Fibroblast of skin of back (primary cell): ENCODE measurements at places on chromosomes 13 and 19.

DNA sequence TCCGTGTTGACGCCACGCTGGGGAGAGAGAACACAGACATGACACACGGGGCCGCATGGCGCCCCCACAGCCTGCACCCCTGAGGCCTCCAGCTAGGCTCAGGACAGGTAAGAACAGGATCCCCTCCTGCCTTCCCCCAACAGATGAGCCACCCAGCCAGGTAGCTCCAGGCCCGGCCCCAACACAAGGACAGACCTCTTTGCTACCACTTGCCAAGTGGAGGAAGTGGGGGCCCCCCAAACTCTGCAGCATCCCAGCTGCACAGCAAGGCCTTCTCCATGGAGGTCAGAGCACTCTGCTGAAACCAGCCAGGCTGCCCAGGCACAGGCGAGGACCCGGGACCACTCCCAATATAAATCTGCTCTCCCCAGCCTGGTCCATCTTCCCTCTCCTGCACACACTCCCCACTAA is 31.5 kb downstream of the PEPD start:
- DNase-seq, result no peak

DNA sequence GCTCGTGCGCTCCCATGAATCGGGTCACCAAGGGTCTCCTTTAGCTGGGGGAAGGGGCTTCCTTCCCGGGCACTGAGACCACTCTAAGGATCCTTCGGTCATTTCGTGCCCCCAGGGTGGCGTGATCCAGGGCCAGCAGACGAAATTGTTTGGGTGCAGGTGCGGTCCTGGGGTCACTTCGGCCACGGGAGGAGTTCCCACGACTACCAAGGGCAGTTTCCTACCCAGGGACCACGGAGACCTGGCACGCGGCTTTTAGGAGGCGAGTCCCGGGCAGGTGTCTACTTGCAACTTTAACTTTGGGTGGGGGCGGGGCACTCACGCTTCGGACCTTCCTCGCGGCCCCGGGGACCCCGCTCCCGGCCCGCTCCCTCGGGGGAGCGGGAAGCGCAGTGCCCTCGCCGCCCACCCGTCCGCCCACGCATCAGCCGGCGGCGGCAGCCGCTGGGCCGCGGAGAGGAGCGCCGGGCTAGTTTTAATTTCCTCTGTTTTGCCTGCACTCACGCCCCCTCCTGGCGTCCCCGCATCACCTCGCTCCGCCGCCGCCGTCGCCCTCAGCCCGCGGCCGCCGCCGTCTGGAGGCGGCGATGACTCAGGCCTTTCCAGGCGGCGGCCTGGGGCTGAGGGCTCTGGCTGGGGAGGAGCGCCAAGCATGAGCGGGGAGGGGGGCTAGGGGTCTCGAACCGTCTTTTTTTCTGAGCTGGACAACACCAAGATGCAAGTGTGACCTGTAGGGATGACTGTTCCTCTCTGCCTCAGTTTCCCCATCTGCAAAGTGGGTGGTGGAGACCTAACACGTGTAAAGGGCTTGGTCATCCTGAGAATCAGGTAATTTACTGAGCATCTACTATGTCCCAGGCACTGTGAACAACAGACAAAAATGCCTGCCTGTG is 21.8 kb downstream of the OLFM2 start:
- DNase-seq, result peak; percentile 89

GRCh38 chr13:91151921-91152320 is 195.6 kb upstream of the MIR17HG start:
- DNase-seq, result no peak

- DNase-seq, result no peak
Observed at GRCh38 chr19:46608581-46609345, 7.6 kb downstream of the CALM3 start.

- DNase-seq, result peak; percentile 80
Observed at GRCh38 chr19:48290401-48290770, 20.5 kb downstream of the ZNF114 start.

- peak; percentile 69 for DNase-seq
Observed at GRCh38 chr13:42073683-42074082, 25.2 kb downstream of the DGKH start.

GRCh38 chr19:47391510-47392223 is 27.7 kb downstream of the MEIS3 start:
- peak; percentile 65 for DNase-seq

DNA sequence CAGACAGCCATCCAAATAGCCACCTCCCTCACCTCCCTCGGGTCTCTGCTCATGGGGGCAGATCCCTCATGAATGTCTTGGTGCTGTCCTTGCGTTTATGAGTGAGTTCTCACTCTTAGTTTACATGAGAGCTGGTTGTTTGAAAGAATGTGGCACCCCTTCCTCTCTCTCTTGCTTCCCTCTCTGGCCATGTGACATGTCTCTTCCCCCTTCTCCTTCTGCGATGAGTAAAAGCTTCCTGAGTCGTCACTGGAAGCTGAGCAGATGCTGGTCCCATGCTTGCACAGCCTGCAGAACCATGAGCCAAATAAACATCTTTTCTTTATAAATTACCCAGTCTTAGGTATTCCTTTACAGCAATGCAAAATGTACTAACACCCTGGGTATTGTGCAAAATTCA is 208.7 kb downstream of the LACC1 start:
- no peak for DNase-seq

- DNase-seq, result peak; percentile 65
Observed at GRCh38 chr19:19105365-19106055, 32.8 kb downstream of the TMEM161A start.

DNA sequence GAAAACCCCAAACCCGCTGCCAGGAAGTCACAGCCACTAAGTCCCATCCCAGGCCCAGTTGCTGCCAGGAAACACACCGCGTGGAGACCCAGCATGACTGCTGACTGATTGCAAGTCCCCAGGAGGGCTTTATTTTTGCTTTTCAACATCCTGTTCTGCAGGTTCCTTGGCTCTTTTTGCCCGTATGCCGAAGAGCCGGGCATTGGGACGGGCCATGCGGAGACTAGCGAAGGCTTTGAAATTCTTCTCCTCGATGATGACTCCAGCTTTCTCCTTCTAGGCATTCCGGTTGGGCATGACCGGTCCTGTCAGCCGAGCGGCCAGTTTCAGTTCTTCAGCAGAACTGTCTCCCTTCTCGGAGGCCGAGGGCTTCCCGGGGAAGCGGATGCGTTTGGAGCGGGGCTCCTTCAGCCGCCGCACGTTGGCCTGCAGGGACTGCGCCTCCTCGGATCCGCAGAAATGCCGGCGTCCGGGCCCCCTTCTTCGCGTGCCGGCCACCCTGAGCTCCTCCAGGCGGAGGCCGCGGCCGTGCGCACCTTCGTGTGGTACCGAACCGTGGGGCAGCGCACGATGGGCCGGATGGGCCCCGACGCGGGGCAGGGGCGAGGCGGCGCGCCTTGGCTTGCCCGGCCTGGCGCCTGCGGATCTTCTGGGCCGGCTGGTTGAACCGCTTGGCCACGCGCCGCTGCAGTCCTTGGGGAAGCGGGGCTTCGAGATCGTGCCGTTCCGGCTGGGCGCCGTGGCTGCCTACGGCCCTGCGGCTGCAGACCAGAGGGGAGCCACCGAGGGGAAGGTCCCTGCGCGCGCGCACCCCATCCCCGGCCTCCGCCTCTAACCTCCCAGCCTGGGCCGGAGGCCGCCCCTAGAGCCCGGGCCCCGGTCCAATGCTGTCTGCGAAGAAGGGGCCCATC is 15.2 kb downstream of the ZSCAN5C start:
- DNase-seq, result peak; percentile 37

DNA sequence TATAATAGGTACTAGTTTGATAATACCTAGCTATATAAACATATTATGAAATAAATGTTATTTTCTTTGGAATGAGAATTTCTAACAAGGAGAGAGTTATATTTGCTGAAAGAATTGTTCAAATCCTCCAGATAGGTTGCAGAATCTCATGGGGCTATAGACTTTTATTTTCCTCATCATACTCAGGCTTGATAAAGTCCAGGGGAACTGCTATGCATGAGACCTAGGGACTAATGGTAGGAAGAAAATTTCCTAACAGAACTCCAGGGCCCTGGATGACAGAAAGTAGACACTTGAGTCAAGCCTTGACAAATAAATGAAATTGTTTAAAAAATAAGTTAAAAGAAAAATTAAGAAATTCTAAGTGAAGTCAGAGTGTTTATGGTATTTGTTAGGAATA is 138.5 kb upstream of the DACH1 start:
- no peak for DNase-seq

DNA sequence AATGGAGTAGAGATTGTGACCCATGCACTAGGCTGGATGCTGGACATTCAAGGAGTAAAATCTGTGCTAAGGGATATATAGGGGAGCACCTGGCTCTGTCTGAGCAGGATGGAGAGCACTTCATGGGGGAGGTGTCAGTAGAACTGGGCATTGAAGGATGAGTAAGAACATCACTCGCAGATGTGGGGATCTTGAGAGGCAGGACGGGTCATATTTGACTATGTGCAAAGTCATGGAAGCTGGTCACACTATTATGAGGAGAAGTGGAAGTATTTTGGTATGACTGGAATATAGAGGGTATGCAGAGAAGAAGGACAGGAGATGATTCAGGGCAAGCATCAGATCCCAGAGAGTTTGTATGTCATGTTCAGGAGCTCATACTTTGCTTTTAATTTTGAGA is 62.9 kb upstream of the PCDH8 start:
- no peak for DNase-seq

- no peak for DNase-seq
Observed at GRCh38 chr13:30804474-30804873, 69.1 kb downstream of the ALOX5AP start.

- DNase-seq, result peak; percentile 50
Observed at GRCh38 chr13:46288570-46289259, 77.0 kb downstream of the LRRC63 start.

DNA sequence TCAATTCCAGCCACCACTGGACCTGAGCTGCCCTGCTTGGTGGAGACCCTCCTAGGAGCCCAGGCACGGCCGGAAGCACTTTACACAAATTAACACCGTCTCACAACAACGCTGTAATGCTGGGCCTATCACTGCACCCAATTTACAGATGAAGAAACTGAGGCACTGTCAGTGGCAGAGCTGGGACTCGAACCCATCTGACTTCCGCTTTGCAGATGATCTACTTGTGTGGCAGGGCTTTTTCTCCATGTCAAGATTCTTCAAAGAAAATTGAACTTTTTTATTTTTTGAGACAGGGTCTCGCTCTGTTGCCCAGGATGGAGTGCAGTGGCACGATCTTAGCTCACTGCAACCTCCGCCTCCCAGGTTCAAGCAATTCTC is 33.8 kb downstream of the ZFR2 start:
- no peak for DNase-seq

- no peak for DNase-seq
Observed at GRCh38 chr19:38015216-38015615, 108.2 kb downstream of the SIPA1L3 start.

GRCh38 chr13:45315520-45316167 is 25.3 kb downstream of the TPT1 start:
- DNase-seq, result no peak

DNA sequence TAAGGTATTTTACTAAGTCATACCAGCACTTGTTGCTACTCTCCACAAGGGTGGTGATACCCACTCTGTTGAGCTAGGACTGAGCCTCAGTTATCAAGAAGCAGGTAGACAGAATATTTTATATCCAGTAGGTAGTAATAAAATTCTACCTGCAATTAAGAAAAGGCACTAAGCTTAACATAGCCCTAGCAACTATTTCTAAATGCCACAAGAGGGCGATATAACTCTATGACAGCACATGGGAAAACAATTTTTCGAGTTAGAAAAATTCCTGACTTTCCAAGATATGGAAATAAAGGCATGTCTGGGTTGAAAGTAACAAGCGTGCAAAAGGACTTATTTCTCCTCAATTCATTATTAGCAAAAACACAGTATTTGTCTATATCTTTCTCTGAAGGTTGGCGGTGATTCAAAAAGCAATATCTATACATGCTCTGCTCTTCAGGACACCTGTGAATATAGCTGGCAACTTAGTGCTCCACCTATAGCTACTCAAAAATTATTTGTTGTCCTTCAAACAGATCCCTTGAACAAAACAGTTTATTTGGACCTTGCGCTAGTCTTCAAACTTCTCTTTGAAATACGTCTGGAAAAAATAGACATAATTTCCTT is 14.7 kb downstream of the CCDC169 start:
- peak; percentile 51 for DNase-seq

- no peak for DNase-seq
Observed at GRCh38 chr13:74726206-74726605, 592.0 kb upstream of the KLF12 start.

GRCh38 chr19:12450844-12451243 is 10.0 kb upstream of the ZNF443 start:
- no peak for DNase-seq

GRCh38 chr19:7505682-7506384 is 10.1 kb upstream of the ZNF358 start:
- DNase-seq, result no peak

DNA sequence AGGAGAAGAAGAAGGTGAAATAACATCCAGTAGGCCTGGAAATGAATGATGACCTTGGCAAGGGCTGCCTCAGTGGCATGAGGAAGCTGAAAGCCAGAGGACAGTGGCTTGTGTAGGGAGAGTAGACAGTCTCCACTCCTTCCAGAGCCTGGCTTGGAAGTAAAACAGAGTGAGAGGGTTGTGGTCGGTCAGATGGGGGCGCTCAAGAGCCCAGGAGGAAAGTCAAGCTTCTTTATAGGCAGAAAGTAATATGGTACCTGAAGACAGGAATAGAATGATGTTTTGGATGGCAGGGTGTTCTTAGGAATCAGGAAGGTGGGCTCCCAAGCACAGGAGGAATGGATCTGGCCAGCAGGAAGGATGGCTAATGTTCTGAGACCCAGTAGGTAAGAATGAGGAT is 75.1 kb upstream of the TSC22D1 start:
- no peak for DNase-seq

GRCh38 chr13:40406405-40407120 is 259.9 kb downstream of the FOXO1 start:
- DNase-seq, result peak; percentile 76
